H54 (cell line): ENCODE measurements at places on chromosomes 2 and 18.

- no peak for DNase-seq
Observed at GRCh38 chr18:76213991-76214390, 281.1 kb downstream of the ZNF516 start.

DNA sequence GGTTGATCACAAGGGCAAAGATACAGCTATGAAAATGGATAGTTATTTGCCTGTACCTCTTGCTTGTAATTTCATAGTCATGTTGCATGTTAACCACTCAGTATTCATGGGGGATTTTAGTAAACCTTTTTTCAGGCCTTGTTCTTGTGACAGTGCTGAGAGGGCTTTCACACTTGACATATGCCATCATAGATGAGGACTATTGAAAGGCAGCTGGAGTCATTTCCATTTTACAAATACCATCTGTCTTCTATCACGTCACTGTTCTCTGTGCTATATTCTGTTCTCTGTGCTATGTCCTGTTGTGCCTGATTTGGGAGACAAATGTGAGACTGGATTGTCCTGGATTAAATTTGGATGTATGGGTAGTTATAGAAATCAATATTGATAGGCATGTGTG is 131.7 kb downstream of the LYPD6B start:
- DNase-seq = no peak

DNA sequence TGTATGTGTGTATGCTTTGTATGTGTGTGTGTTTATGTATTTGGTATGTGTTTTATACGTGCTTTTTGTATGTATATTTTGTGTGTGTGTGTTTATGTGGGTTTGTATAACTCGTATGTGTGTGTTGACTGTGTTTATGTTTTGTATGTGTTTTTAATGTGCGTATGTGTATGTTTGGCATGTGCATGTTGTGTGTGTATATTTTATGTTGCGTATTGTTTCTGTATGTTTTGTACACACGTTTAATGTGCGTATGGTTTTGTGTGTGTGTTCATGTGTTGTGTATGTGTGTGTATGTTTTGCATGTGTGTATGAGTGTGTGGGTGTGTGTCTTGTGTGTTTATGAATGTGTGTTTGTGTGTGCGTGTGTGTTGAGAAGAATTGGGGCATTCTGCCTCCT is 55.2 kb upstream of the NCK2 start:
- DNase-seq = no peak

DNA sequence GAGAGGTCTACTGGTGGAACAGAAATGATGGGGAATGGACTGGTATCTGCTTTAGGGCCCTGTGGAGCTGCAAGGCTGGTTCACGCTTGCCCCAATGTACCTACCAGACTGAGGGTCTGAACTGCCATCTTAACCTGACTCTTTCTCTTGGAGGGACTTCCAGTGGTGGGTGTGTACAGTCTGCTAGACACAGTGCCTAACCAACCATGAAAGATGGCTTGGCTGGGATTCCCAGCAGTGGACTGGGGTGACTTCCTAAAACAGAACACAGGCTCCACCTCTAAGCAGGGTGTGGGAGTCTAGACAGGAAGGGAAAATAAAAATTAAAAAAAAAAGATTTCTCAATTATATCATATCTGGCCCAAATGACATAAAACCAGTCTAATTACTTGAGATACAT is 25.5 kb upstream of the MYO3B start:
- no peak for DNase-seq

GRCh38 chr2:110771547-110772382 is 39.4 kb downstream of the ACOXL start:
- DNase-seq = no peak
